ENCODE measurements at places on chromosomes 2 and 18.

DNA sequence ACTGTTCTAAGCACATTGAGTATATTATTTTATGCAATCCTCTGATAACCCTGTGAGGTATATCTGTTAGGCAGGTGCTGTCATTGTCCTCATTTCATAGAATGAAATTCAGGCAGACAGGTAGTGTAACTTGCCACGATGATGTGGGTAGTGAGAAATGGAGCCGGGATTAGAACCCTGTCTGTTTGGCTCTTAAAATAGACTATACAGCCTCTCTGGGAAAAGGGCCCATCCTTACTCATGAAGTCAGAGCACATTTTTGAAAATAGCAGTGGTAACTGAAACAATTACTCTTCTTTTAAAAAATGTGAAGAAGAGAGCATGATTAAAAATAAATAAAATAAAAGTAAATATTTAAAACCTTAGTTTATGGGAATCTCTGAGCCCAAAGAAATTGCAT lies 23.0 kb downstream of the FAM171B start:
- no peak for DNase-seq

- DNase-seq, result no peak
Observed at GRCh38 chr18:53509886-53510285, 714.6 kb downstream of the MBD2 start.

DNA sequence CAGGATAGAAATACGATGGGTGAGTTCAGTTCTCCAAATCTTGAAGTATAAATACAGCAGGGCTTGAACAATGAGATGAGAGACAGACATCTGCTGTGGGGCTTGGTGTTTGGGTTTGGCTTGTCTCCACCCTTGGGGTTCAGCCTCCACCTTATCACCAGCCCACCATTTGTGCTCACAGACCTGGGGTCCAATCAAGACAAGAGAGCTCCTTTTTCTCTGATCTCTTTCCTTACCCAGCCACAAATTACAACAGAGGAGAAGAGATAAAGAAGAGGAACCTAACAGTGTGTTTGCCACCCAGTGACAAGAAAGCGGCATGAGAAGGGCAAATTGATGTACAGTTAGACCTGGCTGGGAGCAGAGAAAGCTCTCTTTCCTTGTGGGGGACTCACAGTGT lies 204.5 kb upstream of the CXCR4 start:
- no peak for DNase-seq

GRCh38 chr2:237895544-237896506 lies 36.4 kb downstream of the RAMP1 start:
- no peak for DNase-seq

- no peak for DNase-seq
Observed at GRCh38 chr2:201452058-201452921, 750 bp downstream of the STRADB start.

- DNase-seq, result no peak
Observed at GRCh38 chr18:13260197-13260934, 41.8 kb downstream of the LDLRAD4 start.

GRCh38 chr2:159710601-159711180 lies 1.6 kb upstream of the MARCHF7 start:
- DNase-seq, result no peak

GRCh38 chr2:233997707-233998106 lies 52.8 kb upstream of the SPP2 start:
- no peak for DNase-seq

DNA sequence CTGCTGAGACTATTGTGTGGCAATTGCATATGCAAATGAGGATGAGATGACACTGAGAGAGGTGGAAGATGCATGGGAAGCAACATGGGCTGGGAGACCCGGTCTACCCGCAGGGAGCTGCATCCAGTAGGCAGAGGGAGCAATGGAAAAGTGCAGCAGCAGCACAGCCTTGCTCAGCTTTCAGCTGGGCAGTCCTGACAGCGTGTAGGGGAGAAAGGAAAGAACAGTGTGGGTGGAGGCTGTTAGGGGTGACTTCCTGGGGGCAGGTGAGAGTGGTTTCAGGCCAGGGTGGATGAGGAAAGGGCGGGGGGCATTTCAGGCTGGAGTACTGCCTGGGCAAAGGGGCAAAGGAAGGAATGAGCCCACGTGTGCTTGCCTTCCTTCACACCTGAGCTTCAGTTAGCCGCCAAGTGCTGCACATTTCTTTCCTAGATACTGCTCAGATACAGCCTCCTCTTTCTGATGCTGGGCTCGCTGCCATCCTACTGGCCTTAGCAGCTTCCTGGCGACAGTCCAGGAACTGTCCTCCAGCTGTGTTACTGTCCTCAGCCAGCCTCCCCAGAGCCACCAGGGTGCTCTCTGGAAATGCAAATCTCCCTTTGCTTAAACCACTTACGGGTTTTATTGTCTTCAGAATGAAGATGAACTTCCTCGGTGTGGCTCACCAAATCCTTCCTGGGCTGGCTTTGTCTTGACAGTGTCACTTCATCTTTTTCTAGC lies 276.3 kb downstream of the TSN start:
- no peak for DNase-seq

GRCh38 chr18:48820483-48821250 lies 130.1 kb downstream of the SMAD7 start:
- no peak for DNase-seq

- DNase-seq, result no peak
Observed at GRCh38 chr18:58601468-58602266, 27.2 kb downstream of the ALPK2 start.

- no peak for DNase-seq
Observed at GRCh38 chr2:199441759-199442158, 16.0 kb downstream of the SATB2 start.

DNA sequence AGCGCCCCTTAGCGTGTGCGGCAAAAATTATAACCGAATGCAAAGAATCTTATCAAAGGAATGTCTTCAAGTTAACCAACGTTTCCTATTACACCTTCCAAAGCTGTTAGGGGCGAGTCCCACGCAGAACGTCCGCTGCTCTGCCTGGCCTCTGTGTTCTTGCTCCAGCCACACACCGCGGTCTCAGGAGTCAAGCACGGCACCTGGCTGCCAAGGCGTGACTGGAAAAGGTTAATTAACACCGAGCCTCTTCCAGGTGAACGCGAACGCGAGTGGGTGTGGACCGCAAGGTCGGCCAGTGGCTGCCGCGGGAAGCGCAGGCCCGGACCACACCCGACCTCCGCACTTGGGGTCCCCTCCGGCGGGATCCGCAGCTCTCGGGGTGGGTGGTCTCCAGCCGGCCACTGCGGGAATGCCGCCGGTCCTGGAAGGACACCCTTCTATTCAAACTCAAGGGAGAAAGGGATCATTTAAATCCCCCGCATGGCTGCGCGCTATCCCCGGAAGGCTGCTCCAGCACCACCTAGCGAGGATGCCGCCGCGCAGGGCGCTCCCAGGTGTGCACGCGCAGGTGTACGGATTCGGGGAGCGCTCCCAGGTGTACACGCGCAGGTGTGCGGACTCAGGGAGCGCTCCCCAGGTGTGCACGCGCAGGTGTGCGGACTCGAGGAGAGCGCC lies 830 bp downstream of the CYB5A start:
- peak; percentile 37 for DNase-seq

GRCh38 chr2:53233759-53234547 lies 533.7 kb upstream of the CHAC2 start:
- no peak for DNase-seq

DNA sequence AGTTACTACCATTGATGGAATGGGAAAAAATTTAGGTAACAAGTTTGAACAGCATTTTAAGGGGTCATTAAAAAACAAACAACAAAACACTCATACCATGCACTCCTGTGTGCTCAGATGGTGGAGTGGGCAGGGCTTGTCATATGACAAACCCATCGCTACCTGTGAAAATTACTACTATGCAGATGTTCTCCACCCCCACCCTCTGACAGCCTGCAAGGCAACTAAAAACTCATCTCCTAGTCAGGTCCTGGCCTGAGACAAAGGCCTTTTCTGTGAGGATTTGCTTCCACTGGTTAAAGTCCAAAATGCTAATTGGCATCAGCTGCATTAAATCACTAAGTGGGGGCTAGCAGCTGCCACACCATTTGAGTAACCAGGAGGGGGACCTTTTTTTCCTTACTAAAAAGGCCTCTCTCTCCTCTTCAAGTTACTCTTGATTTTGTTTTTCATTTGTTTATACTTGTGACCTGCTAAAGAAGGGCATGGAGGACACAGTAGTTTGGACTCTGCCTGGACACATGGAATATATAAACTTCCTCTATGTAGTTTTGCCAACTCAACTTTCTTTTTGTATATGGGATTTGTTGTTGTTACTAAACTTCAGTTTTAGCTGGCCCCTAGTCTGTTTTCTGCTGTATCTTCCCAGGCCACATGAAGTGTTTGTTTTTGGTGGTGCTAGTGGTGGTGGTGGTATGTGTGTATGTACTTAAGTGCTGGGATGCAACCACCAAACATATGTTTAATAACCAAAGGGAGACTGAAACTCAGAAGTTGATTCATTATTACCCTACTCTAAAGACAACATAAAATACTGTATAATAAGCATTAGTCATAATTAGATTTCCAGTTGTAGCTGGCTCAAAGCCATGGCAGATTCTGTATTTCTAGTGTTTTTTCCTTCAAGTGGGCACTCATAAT lies 121.3 kb downstream of the MAP4K4 start:
- no peak for DNase-seq

GRCh38 chr2:5723791-5724735 lies 31.9 kb downstream of the SOX11 start:
- no peak for DNase-seq

- no peak for DNase-seq
Observed at GRCh38 chr18:7735196-7735595, 168.1 kb downstream of the PTPRM start.

- DNase-seq, result no peak
Observed at GRCh38 chr2:96248624-96249023, 17.2 kb downstream of the TMEM127 start.

DNA sequence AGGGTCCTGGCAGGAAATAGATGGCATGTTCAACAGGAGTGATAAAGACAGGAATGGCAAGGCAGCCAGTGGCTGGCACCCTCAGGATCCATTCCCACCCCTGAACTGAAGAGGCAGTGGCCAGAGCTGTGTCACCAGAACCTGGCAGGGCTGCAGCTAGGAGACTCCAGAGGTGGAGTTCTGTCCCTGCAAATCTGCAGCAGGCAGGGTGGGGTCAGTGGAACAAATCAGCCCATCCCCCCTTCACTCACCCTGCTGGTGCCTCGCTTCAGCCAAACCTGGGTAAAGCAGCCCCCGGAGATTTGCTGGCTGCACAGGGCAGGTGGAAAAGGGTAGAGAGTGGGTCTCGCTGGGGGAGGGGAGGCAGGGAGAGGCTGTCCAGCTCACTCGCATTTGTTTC lies 12.7 kb downstream of the INPP5D start:
- no peak for DNase-seq

- DNase-seq, result no peak
Observed at GRCh38 chr2:65361623-65362022, 70.8 kb downstream of the SPRED2 start.

- no peak for DNase-seq
Observed at GRCh38 chr2:85770369-85770768, 16.6 kb downstream of the ATOH8 start.

DNA sequence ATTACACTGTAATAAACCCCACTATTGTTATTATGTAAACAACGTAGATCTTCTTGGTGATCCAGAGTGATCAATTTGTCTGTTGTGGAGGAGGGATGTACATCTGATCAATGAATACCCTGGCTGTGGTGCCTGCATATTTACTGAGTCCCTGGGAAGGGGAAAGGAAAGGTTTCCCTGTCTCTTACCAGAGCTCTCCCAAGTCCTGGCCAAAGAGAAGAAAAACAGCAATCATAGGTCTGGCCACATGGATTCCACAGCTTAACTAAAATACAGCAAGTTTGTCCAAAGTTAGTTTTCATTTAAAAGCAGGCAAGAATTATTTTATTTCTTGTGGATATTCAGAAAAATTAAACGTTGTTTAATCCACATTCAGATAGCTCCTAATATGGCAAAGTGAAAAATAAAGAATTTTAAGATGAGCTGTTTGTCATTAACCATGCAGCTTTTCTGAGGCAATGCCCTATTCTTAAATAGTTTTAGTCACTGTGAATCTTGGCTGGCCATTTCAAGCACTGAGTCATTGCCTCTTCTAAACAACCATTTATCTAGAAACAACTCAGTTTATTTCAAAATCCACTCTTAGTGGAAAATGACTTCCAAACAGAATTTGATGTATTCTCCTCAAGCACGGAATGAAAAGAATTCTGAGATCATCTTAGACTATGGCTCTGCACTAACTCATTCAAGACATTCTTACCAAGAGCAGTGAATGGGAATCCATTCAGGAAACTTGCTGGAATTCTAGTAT lies 1004.4 kb upstream of the CDH2 start:
- no peak for DNase-seq

DNA sequence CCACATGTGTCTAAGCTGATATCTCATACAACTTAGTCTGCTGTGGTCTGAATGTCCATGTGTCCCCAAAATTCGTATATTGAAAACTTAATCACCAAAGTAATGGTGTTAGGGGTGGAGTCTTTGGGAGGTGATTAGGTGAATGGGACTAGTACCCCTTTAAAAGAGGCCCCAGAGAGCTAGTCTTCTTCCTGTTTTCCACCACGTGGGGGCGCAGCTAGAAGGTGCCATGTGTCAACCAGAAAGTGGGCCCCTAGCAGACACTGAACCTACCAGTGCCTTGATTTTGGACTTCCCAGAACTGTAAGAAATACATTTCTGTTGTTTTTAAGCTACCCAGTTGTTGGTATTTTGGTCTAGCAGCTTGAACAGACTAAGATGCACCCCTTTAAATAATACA lies 86.6 kb downstream of the ASB1 start:
- peak; percentile 5 for DNase-seq

- DNase-seq, result no peak
Observed at GRCh38 chr2:8659735-8660492, 21.9 kb upstream of the ID2 start.

- no peak for DNase-seq
Observed at GRCh38 chr18:67790527-67790926, 274.0 kb upstream of the DSEL start.

GRCh38 chr18:3525870-3526420 lies 76.0 kb downstream of the TGIF1 start:
- DNase-seq, result no peak

GRCh38 chr2:57141269-57141668 lies 905.3 kb upstream of the VRK2 start:
- no peak for DNase-seq

DNA sequence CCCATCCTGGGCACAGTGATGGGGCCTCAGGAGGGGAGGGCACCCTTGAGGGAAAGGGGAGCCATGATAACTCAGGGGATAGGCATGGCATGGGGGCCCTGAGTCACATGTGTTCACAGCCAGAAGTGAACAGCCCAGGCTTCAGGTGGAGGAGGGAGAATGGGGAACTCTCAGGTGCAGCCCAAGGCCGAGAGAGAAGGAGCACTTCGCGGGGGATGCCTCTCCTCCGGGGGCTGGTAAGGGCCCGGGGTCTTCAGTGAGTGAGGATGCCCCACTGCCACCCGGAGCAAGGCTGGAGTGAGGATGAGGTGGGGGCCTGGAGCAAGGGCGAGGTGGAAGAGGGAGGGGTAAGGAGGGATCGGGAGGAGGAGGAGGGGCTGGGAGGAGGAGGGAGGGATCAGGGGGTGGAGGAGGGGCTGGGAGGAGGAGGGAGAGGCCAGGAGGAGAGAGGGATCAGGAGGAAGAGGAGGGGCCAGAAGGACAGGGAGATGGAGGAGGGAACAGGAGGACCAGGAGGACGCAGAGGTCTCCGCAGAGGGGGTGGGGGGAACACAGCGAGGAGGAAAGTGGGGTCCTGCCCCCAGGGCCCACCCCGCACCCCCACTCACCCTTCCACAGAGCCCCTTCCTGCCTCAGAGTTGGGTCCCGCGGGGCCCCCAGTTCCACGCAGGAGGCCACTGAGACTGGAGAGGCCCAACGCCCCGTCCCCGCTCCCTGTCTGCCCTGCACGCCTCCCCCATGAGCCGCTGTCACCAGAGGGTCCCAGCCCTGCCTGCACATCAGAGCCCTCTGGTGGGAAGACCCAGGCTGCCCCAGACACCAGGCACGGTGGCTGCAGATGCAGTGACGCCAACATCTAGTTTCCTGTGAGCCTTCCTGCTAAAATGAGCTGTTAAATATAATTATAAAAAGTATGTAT lies 42.8 kb downstream of the RAMP1 start:
- no peak for DNase-seq

All from NCI-H748 treated with DMSO at 0.1 percent for 48 hours (cell line).